ENCODE measurements at places on chromosomes 12 and 14.

GRCh38 chr12:30000401-30000800 is 216.7 kb upstream of the TMTC1 start:
- no peak for DNase-seq

- DNase-seq, result no peak
Observed at GRCh38 chr12:50087995-50088394, 2.9 kb downstream of the SMARCD1 start.

- DNase-seq, result no peak
Observed at GRCh38 chr14:72256055-72256454, 323.8 kb downstream of the RGS6 start.

GRCh38 chr12:48810903-48811431 is 7.3 kb upstream of the CACNB3 start:
- DNase-seq, result no peak

DNA sequence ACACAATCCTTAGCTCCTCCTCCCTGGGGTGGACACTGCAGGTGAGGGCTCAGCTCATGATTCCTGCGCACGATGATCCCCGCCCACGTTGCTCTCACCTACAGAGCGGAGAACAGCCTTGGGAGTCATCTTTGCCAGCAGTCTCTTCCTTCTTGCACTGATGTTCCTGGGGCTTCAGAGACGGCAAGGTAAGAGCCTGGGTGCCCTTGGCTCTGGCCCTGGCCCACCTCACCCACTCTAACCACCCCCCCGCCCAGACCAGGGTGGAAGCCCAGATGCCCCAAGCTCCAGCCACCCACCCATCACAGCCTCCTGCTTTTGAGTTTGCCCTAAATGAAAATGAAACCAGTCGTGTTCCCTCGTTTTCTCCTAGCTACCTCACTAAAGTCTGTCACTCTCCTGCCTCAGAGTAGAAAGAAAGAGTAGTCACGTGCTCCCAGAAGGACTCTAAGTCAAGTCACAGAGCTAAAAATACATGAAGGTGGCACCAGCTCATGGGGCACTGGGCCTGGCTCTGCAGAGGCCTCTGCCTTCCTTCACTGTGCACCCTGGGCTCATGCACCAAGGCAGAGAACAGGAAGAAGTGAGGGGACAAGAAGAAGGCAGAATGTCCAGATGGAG is 9.0 kb downstream of the TAPBPL start:
- no peak for DNase-seq

DNA sequence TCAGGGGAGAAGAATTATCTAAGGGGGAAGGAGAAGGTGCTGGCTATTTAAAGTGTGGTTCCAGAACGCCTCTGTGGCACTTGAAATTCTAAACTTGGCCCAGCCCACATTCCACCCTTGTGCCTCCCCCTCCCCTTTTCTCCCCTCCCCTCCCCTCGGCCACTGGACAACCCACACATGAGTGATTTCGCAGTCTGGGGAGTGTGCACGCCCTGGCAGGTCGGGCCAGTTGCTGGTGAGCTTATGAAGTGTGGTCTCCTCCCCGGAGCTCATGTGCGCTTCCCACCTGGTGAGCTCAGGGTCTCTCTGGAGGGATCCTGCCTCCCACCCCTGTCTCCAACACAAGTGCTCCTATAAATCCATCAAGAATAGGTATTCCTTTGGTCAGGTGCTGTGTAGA is at the start of gene SLC6A13:
Gene SLC6A13, minus strand, starts transcription at position 20 of the 400 bp plus-strand sequence. CDS start 2,784 bp downstream, outside the sequence.
- no peak for DNase-seq

All from stimulated activated CD4-positive, alpha-beta T cell treated with anti-CD3 and anti-CD28 coated beads, TNF-alpha, amount 100 ng/mL, for 24 hours (primary cell).